ENCODE measurements at places on chromosomes 16 and 17.

- H3K36me3 ChIP-seq = no peaks in the 10 kb centered on the region
- no peak overlapping the region for H3K4me3 ChIP-seq
- no peaks in the 10 kb centered on the region for H3K27me3 ChIP-seq
- no peak for DNase-seq
Observed at GRCh38 chr17:28076144-28076543, 33.7 kb downstream of the NLK start.

GRCh38 chr17:5680766-5681165 lies 96.5 kb upstream of the NLRP1 start:
- no peak overlapping the region for H3K27ac ChIP-seq
- DNase-seq = no peak
- H3K4me3 ChIP-seq = no peak overlapping the region
- H3K4me1 ChIP-seq = no peaks in the 10 kb centered on the region
- H3K36me3 ChIP-seq = no peaks in the 10 kb centered on the region
- H3K27me3 ChIP-seq = no peaks in the 10 kb centered on the region

DNA sequence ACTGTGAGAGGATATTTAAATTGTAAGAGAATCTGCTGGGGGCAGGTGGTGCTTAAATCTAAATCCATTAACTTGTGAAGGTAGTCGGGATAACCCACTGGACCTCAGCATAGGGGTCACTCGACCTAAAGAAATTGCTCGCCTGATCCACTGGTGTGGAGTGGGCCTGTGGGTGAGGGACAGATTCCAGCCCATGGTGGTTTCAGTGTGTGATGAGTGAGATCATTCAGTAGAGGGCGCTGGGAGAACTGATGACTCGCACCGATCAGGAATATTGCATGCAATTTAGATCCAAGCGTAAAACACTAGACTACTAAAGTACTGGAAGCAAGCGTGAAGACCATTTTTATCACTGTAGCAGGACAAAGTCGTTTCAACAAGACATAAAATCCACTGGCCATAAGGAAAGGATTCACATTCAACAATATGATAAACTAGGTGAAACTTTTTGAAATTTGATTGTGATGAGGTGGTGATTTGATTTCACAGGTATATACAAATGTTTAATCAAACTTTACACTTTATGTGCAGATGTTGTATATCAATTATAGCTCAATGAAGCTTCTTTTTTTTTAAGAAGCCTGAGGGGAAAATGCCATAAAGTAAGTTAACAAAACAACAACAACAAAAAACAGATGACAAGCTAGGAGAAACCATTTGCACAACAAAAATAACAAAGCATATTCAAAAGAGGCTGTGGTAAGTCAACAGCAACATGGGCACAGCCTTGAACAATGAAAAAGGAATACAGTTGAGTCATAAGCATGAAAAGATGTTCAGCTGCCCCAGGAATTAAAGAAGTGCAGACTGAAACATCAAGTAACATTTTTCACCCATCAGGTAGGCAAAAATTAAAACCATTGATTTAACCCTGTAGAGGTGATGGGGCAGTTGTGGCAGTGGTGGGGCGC lies 7.5 kb upstream of the TMEM170A start:
- no peak overlapping the region for H3K27ac ChIP-seq
- H3K27me3 ChIP-seq = no peaks in the 10 kb centered on the region
- peak; percentile 61 for DNase-seq

- no peaks in the 10 kb centered on the region for H3K36me3 ChIP-seq
- H3K4me1 ChIP-seq = no peaks in the 10 kb centered on the region
- H3K27ac ChIP-seq = no peak overlapping the region
- no peak overlapping the region for H3K4me3 ChIP-seq
- no peak for DNase-seq
Observed at GRCh38 chr17:79156463-79157095, 82.0 kb downstream of the ENGASE start.

GRCh38 chr16:84058664-84059063 lies 16.1 kb upstream of the SLC38A8 start:
- DNase-seq = no peak
- H3K4me1 ChIP-seq = no peaks in the 10 kb centered on the region
- H3K4me3 ChIP-seq = no peak overlapping the region
- H3K27me3 ChIP-seq = no peaks in the 10 kb centered on the region

DNA sequence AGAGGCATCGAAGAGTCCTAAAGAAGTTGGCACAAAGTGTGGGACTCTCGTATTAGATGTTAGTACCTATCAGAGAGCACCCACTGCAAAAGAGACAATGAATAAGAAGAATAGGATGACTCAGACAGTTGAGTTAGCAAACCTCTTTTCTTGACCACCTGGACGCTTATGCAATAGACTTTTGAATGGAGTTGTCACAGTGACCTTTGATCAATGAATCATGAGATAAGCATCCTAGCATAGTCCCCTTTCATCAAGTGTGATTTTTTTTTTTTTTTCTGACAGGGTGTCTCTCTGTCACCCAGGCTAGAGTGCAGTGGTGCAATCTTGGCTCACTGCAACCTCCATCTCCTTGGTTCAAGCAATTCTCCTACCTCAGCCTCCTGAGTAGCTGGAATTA lies 1417.9 kb upstream of the GOT2 start:
- no peaks in the 10 kb centered on the region for H3K36me3 ChIP-seq
- no peak overlapping the region for H3K27ac ChIP-seq
- H3K27me3 ChIP-seq = no peaks in the 10 kb centered on the region
- no peak overlapping the region for H3K4me3 ChIP-seq
- no peaks in the 10 kb centered on the region for H3K4me1 ChIP-seq
